D341Med (cell line): ENCODE measurements at places on chromosomes 7 and 10.

DNA sequence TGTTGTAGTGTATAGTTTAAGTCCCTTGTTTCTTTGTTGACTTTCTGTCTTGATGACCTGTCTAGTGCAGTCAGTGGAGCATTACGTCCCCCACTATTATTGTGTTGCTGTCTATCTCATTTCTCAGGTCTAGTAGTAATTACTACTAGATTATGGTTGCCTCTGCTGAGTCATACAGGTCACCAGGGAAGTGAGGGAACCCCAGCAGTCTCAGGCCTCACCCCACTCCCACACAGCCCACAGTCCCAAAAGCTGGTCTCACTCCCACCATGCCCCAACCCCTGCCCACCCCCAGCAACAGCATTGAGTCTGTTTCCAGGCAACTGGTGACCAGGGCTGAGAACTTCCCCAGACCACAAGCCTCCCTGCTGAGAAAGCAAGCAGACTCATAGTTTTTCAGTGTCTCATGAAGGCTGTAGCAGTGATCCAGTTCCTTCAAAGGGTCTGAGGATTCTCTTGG lies 88.0 kb downstream of the PLXDC2 start:
- no peak for DNase-seq

- no peak for DNase-seq
Measured at GRCh38 chr7:99828811-99829210, 998 bp downstream of the CYP3A43 start.

DNA sequence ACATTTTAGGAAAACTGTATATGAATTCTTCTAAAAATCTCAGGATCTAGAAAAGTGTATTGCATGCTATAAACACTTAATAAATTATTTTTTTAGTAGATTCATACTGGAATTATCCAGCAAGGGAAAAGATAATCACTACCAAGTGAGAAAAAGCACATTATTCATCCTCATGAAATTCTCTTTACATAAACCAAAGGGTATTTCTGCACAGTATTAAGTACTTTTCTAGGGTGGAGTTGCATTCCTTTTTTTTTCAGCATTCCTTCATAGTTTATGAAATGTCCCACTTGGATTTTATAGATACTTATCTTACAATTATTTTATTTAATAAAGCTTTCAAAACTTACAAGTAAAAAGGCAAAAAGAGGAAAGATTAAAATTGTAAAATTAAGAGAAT lies 403.3 kb downstream of the HGF start:
- no peak for DNase-seq

DNA sequence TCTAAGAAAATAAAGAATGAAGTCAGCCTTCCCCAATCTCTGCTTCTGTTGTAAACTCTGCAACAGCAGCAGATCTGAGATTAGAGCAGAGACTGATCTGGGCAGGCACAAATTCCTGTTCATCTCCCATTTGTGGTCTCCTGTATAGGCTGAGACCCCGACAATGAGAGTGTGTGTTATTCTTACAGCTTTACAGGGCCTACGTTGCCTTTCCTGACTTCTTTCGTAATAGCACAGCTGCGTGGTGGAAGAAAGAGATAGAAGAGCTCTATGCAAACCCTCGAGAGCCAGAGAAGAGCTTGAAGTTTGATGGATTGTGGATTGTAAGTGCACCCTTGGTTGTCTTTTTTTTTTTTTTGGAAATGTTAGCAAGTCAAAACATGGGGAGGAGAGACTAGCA lies 72.1 kb downstream of the PRSS58 start:
- DNase-seq = no peak

DNA sequence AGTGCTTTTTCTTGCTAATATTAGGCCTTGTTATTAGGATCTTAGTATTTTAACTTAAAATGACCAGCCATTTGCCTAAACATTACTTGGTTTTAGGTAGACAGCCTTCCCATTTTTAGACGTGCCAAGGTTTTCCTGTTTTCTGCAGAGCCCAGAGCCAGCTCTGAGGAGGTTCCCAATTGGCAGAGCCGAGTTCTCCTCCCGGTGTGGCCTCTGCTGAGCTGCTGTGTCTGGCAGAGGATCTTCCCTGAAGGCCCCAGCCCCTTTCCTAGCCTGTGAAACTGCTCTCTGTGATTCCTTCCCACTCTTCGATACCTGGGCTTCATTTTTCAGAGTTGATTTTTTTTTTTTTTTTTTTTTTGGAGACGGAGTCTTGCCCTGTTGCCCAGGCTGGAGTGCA lies 91.4 kb downstream of the EEPD1 start:
- no peak for DNase-seq

DNA sequence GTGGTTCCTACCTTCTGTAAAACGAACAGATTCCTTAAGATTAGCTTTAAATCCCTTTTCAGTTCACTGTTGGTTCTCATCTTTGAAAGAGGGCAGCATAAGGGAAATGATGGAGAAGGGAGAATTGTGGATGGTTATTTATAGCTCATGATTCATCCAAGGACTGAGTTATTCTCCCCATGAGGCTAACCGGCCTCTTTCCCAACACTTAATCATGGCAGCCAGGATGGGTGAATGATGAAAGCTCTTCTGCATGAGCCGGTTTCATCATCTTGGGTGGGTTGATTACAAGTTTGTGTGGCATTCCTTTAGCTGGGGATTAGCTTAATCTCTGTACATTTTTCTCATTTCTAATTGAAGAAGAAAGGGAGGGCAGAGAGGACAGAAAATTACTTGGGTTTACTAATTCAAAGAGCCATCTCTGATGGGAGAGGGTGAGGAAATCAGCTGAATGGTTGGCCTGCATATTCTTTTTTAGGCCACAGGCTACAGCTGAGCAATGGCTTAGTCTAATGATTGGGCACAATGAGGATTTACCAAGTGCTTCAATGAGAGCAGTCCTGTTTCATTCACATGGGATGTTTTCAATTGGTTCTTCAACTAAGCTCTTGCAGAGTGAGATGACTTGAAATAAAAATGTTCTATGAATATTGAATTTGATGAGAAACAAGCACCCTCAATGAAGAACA lies 250.0 kb downstream of the BMPER start:
- no peak for DNase-seq

DNA sequence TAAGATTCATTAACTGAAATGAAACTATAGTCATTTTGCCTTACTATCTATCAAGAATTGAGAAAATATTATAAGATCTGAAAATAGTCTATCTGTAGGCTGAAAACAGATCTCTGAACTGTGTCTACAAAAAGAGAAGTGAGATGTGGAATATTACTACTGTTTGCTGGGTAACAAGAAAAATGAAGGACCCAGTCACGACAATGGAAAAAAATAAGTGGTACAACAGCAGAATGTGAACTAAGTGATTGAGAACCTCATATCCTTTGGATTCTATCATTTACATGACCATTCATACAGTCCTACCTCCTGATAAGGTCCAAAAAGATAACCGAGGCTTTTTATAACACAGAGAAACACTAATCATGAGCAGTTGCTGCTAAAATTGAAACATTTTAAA lies 94.3 kb downstream of the UBE2H start:
- no peak for DNase-seq

DNA sequence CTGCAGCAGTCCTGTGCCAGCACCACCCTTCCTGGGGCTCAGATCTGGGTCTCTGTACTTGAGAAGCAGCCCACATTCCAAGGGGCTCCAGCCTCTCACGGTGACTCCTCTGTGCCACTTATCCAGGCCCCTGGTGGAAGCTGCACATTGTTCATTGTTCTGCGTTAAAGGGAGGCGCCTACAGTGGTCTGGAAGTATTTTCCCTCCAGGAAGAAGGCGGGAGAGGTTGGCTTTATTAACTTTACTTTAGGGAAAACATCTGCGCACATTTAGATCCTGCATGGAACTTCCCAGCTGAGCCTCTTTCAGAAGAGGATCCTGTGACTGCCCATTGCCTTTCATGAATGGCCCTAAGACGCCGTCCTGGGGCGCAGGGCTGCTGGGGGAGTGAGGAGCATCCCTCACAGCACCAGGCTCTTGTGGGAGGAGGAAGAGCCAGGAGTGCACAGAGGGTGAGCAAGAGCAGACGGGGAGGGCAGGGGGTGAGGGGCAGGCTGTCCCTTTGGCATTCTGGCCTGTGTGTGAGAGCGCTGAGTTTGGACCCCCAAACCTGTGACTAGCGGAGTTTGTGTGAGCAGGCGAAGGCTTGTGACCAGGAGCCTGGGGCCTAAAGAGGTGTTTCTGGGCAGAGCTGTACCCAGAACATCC lies 98.6 kb upstream of the BTBD16 start:
- no peak for DNase-seq

DNA sequence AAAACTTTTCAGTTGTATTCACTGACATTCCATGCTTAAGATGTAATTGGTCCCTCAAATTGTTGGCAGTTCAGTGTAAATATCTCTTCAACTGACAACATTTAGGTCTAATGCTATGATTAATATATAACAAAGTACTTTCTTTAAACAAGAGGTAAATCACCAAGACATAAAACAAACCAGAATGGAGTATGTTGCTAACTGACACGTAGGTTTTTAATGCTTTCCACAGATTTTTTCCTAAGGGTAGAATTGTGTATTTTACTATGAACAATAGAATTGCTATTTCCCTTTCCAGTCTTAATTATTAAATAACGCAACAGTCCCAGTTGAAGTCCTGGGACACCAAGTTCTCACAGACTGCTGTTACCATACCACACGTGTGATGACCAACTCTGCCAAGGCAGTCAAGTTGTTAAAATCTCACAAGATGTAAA lies 4.1 kb downstream of the JCAD start:
- no peak for DNase-seq

- no peak for DNase-seq
Measured at GRCh38 chr7:17472939-17473338, 174.5 kb downstream of the AHR start.

DNA sequence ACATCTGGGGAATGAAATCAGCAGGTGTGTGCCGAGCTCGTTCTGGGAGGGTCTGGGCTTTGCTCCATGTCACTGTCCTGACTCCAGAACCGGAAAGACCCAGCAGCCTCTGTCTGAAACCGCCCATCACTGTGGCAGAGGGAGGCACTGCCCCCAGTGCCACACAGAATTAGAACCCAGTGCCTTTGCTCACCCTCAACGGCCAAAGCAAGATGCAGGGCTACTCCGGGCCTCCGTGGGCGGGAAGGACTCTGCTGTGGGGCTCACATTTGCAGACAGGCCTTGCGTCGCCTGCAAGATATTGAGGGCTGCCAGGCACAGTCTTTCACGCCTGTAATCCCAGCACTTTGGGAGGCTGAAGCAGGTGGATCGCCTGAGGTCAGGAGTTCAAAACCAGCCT lies 219.2 kb upstream of the PPP2R2D start:
- DNase-seq = no peak

GRCh38 chr10:12934777-12935176 lies 66.7 kb downstream of the CCDC3 start:
- DNase-seq = no peak

DNA sequence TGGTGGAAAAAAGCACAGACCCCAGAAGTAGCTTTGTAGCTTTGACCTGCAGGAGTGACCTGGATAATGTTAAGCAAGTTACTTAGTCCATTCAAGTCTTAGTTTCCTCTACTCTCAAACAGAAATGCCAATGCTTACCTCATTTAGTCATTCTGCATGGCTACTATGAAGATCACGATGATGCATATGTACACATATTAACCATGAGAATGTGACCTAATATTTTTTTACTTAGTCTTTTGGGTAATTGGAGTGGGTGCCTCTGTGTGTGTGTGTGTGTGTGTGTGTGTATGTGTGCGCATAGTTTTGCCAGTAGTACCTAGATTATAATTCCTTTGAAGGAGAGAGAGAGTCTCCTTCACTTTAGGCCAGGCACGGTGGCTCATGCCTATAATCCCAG lies 95.8 kb downstream of the NRP1 start:
- DNase-seq = no peak

DNA sequence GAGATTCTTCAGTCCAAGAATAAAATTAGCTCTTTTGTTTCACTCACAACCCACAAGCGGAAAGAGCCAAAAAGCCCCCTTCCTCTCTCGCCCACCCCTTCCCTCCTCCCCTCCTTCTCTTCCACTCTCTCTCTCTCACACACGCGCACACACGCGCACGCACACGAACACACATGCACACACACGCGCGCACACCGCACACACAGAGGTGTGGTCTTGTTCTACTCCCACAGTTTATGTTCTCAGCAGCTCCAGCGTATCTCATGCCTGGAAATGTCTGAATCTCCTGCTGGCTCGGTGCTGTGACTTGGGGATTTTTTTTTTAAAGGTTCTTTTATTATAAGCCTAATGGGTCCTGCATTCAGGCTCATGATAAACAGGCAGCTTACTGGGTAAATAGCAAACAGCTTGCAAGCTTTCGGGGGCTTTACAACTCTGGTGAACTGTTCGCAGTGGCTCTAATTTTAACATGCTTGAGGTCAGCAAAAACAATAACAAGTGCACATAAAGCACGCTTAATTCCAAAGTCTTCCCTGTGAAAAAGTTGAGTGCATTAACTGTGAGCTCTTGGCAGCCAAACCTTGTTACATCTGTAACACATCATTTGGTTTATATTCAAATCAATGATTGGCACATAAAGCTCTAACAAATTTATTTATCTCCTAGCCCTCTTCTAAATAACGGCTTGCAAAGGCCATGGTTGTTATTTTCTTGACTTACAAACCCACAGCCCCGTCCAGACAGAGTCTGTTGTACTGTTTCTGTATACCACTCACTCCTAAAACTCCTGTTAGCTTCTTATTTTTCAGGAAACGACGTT lies 424.1 kb upstream of the MGMT start:
- DNase-seq = no peak

GRCh38 chr7:74343281-74344131 lies 54.3 kb downstream of the CLIP2 start:
- DNase-seq = no peak

DNA sequence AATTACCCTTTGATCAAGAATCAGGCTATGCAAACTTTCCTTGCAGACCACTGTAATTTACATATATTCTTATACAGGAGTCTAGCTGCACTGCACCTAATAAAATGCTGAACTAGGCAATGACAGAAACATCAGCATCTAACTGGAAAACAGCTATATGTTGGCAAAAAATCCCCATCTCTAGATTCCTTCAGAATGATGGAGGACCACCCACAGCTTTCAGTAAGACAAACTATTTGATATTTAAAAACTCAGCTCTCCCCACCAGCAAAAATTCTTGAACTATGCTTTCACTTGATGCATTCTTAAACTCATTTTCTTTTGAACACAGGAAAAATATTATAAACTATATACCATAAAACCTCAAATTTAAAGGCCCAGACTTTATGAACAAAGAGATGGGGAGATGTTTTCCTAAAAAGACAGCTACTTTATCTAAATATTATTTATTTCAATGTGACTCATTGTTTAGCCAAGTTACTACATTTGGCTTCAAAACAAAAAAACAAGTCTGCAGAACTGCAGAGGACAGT lies 77.4 kb downstream of the SEMA3C start:
- DNase-seq = no peak

DNA sequence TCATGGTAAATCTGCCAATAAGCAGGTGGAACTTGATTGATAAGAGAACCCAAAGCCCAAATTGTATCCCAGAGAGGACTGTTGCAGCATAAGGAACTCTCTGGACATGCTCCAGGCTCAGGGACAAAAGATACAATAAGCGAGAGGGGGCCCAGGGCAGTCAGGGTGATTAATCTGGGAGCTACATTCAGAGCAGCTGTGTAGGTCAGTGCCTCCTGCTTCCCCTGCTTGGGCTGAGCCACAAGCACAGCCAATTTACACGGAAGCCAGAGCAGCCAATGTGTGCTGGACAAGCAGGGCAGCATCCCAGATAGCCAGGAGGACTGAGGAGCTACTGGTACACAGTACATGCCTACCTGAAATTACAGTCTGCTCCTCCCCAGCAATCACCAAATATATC lies 24.2 kb downstream of the MYPN start:
- DNase-seq = no peak

- DNase-seq = no peak
Measured at GRCh38 chr7:54811846-54812254, 52.8 kb upstream of the SEC61G start.
